Activated T-helper 2 cell treated with anti-CD3 and anti-CD28 coated beads, Interferon-gamma antibody, Interleukin-2, Interleukin-4, amounts not matched to agents 10 μg/mL and 5 μg/mL and 100 μg/mL, durations not matched to agents 14 hours and 24 hours and 36 hours (primary cell): ENCODE measurements at places on chromosomes 12 and 14. TPM values are rescaled to one million over a fixed set of nuclear protein-coding genes. Genes with fewer than 3 reads are reported as not detected.

GRCh38 chr14:105536691-105537579 is 10.6 kb downstream of the TMEM121 start:
- no peaks in the 10 kb centered on the region for H3K4me1 ChIP-seq
- no peak overlapping the region for H3K4me3 ChIP-seq
- no peaks in the 10 kb centered on the region for H3K36me3 ChIP-seq
- H3K27me3 ChIP-seq: peaks cover 5% of the 10 kb centered on the region

DPY19L2 gene
- total RNA-seq: 0.32 and 0.91 TPM in 2 replicates

- H3K4me1 ChIP-seq: no peaks in the 10 kb centered on the region
- no peaks in the 10 kb centered on the region for H3K27me3 ChIP-seq
- DNase-seq: no peak
- no peak overlapping the region for H3K27ac ChIP-seq
- no peak overlapping the region for H3K4me3 ChIP-seq
These were observed 54.3 kb downstream of the GALNT9 start for GRCh38 chr12:132275110-132275531.

TAS2R14 gene
- 2.6 and 2.8 TPM in 2 replicates for total RNA-seq

GRCh38 chr12:104653730-104654664 is 197.2 kb downstream of the CHST11 start:
- no peak overlapping the region for H3K4me3 ChIP-seq
- H3K4me1 ChIP-seq: peaks cover 21% of the 10 kb centered on the region
- DNase-seq: no peak
- no peaks in the 10 kb centered on the region for H3K27me3 ChIP-seq
- no peak overlapping the region for H3K27ac ChIP-seq
